ENCODE measurements at places on chromosomes 3 and 15.

DNA sequence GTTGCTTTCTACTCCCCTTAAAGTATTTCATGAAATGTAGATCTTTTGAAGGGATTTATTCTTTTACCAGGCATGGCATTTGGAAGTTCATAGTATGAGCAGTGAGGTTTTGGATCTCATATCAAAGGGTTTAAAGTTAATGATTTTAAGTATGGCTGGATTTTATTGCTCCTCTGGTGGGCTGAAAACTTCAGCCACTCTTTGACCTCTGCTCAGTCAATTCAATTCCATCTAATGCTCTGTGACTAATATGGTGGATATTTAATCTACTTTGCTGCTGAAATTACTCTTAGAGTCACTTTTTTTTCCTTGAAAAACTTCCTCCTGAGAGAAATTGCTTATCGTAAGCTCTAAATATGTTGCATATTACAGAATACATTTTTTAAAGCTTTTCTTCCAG lies 218.6 kb downstream of the NR2F2 start:
- DNase-seq = no peak

DNA sequence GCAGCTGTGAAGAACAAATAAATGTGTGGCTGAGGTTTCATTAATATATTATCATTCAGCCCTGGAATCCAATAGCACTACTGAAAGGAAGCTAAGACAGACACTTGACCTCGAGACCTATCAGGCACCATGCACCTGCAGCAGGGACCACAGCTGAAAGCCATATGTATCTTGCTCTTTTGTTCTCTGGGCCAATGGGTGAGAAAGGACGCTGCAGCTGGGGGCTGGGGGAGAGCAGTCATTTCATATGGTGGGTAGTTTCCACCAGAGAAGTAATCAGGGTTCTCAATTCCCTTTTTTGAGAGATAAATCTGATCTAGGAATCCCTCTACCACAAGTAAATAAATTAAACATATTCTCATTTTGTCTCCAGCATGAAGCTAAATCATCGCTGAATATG lies 225.6 kb upstream of the STRIT1 start:
- no peak for DNase-seq

DNA sequence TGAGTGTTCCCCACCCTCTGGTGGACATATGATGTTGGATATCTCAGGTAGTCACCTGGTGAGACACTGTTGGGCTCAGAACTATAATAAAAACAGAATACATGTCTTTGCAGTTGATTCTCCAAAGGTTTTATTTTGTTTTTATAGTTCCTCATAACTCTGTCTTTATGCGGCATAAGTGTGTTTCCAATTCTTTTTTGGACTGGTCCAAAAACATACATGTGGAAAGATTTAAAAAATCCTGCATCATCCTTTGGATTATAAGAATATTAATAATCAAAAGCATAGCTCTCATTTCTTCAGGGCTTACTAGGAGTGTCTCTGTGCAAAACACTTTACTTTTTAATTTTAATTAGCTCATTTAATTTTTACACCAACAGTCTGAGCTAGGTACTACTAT lies 71.0 kb upstream of the ANKRD34C start:
- DNase-seq = no peak

DNA sequence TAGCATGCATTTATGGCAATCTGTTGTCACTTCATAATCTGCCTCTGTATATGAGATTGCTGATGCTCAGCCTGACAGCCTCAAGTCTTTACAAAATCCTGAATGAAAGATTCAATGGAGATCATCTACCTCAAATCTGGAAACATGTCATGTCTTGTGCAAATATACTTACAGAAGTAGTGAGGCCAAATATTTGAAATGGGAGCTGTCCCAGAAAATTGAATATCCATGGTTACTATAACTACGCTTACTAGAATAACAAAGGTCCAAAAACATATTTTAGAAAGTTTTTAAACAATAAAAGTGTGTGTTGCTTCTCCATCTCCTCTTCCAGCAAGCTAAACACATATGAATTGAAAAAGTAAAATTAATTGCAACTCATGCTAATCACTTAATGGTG lies 133.2 kb upstream of the DPH6 start:
- DNase-seq = no peak

DNA sequence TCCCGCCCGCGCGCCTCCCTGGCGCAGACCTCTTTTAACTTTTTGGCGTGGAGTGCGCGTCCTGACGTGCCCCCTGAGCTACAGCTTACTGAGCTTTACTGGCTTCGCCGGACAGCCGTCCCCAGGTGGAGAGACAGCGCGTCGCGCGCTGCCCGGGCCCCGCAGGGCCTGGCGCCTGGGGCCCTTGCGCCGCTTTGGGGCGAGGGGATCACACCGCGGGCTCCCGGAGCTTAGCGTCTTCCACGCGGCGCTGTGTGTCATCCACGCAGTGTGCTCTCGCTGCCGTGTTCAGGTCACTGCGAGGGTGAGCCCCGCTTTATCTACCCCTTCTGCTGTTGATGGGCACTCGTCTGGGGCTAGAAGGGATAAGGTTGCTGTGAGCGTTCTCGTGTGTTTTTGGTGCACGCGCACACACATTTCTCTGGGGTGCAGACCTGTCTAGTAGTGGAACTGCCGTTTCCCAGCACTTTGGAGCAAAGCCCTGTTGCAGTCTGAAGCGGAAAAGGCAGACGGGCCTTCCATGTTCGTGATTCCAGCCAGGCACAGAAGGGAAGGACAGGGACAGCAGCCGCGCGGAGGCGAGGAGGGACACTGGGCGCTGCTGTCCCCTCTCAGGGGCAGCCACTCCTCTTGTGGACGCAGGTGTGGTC lies 33.1 kb upstream of the ALDH1L1 start:
- no peak for DNase-seq

GRCh38 chr3:142065932-142066331 lies 83.4 kb downstream of the TFDP2 start:
- DNase-seq = no peak

DNA sequence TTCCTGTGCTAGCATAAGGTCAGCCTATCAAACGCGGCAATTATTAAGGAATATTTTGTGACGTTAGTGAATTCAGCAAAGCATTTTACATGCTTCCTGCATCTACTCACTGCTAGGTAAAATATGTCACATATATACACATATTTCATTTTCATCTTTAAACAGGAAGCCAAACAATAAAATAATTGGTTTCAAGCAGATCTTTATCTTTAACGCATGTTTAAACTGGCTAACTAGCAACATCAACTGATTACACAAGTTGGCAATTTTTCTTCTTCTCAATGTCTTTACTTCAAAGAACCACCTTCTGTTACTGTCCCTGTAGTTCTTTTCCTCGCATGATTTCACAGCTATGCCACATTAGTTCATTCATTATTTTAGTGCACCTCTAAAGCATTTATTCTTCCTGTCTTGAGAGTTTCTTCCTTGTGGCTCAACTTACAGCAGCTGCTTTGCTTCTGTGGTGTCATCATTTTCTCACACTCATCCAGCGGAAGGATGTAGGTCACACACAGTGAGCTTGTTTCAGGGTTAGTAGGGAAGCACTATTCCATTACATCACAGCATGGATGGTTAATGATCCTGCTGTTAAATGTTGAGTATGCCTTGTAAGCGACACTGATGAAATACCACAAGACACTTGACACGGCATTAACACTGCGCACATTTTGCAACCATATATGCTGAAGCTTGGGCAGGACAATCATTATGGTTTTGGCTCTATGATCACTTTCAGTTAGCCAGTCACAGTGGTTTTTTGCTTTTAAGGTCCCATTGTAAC lies 2.3 kb upstream of the BCHE start:
- no peak for DNase-seq

GRCh38 chr3:29711255-29711771 lies 430.4 kb downstream of the RBMS3 start:
- DNase-seq = no peak

GRCh38 chr15:74129586-74130154 lies 716 bp upstream of the ISLR2 start:
- DNase-seq = no peak

Measured in MG63 (cell line).